ENCODE measurements at places on chromosomes 11 and 22.
A peak's percentile ranks its signal among the peaks of the same experiment; 100 is the strongest.

GRCh38 chr22:41401781-41402648 is 20.3 kb downstream of the TEF start:
- no peak for DNase-seq

- no peak for DNase-seq
Measured at GRCh38 chr11:20584093-20584774, 15.2 kb upstream of the SLC6A5 start.

DNA sequence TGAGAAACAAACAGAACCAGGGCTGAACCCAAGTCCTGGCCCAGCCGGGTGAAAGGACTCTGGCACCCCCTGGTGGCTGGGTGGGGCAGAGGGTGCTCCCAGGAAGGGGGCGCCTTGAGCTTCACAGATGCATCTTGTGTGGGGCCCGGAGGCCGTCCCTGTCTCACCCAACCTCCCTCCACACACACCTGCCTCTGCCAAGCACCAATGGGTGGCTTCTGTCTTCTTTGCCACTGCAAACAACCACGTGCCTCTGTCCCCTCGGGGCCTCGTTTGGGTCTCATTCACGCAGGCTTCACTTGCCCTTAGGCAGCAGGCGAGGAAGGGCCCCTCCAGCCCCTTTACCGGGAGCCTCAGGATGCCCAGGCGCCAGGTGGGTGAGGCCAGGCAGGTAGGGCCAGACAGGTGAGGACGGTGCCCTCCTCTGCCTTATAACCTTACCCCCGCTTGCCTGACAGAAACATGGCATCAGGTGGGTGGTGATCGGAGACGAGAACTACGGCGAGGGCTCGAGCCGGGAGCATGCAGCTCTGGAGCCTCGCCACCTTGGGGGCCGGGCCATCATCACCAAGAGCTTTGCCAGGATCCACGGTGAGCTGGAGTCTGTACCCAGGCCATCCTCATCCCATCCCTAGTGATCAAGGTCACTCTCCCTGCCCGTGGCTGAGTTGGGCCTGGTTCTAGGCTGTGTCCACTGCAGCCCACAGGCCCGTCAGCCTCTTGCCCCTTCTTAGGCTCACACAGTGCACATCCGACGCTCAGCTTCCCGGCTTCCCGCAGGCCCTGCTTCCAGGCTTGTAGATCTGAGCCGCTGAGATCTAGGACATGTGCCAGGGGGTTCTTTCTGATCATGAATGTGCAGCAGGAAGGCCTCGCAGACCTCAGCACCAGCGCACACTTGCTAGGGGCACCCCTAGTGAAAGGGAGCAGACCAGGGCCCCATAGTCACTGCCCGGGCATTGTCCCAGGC is 17.2 kb downstream of the POLR3H start:
- peak; percentile 43 for DNase-seq

- no peak for DNase-seq
Measured at GRCh38 chr11:76806608-76807205, 23.6 kb downstream of the TSKU start.

DNA sequence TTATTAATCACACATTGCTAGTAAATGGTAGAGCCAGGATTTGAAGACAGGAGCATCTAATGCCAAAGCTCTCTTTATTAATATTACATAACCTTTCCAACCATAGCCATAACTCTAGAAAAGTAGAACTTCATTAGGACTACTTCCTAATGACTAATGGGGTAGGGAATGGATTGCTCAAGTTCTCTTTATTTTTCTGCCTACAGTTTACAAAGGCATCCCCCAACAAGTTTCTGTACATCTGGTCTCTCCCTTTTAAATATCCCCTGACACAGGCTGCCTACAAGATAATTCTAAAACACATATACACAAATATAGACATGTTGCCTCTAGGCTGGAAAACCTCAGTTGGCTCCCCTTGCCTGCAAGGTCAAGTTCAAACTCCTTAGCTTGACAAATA is 534.9 kb downstream of the SOX6 start:
- DNase-seq, result no peak

- DNase-seq, result no peak
Measured at GRCh38 chr11:3133261-3134217, 31.6 kb downstream of the OSBPL5 start.

GRCh38 chr11:35662649-35663407 is at the start of gene TRIM44:
TRIM44 (plus strand) TSS chr11:35662775; CDS start chr11:35663112, 337 bp downstream.
- DNase-seq, result peak; percentile 75

DNA sequence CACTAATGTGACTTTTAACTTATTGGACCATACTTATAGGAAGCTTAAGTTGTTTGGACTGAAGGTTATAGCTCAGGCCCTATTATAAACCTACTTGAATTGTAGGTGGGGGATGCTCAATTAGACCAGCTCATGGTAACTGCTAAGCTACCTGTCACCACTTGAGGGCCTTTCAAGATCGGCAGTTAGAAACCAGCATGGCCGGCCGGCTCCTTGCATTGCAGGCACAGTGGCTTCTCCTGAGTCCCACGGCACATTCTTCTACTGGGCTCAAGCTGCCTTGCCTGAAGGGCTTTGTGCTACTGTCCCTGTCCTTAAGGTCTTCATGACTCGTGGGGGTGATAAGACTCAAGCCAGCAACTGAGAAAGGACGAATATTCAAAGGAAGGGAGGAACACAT is 70.8 kb downstream of the TBC1D22A start:
- DNase-seq, result no peak

DNA sequence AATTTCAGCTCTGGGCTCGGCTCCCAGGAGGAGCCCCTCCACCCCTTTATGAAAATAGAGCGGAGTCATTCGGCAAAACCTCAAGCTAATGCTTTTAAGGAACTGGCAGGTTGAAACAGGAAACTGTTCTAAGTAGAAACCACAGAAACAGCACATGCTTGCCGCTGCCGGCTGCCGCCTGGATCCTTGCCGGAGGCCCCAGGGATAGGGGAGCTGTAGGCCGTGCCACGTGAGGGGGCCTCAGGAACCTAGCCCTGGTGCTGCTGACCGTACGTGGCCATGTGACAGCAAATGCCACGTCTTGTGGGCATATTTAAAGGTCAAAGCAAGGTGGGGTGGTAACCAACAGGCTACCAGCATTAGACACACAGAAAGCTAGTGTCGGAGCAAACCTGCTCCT is 77.9 kb upstream of the TIMP3 start:
- DNase-seq, result peak; percentile 21
